Aorta (tissue), 5 donors: ENCODE measurements at places on chromosomes 3 and 15. TPM values are rescaled to one million over a fixed set of nuclear protein-coding genes. Genes with fewer than 3 reads are reported as not detected.

GRCh38 chr15:69225355-69226022, 65.1 kb downstream of the GLCE start:
- no peak for DNase-seq

GRCh38 chr3:139532976-139533375, 6.6 kb downstream of the RBP1 start:
- no peak for DNase-seq

Gene TEX55
- not detected for polyA plus RNA-seq

Gene EIF1B
- polyA plus RNA-seq, result 74.0 TPM

DNA sequence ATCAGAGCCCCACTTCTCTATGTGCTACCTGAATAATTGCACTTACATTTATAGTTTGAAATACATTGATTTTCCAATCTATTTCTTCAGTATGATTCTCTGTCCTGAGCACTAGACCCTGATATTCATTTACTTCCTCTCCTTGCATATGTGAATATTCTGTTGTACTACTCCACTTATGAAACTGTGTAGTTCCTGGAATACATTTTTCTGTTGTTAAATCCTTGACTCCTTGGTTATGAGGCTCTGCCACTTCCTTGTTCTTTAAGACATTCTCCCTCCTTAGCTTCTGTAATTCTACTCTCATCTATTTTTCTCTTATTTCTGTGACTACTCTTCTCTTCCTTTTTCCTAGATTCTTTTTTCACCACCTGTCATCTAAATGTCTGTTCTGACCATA, 12.9 kb upstream of the MGA start:
- DNase-seq, result no peak

Gene ZNF80
- not detected for polyA plus RNA-seq

- DNase-seq, result peak; percentile 66
These were observed 20.2 kb downstream of the HDAC11 start for GRCh38 chr3:13500133-13500885.

DNA sequence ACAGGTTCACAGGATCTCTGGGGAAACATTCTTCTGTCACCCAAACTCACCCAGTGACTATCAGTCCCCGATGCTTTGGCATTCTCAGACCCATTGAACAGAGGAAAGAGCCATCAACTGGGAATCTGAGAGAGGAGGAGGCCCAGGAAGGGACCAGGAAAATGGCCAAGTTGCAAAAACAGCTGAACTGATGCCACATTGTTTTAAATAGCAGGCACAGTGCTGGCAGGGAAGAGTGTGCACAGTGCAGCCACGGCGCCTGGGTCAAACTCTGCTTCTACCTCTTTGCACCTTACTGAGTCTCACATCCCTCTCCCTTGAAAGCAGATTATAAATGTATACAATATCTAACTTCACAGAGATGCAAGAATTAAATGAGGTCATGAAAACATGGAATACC, 66.4 kb downstream of the SRGAP3 start:
- DNase-seq, result no peak

Gene CADPS
- polyA plus RNA-seq, result not detected

- no peak for DNase-seq
These were observed 977 bp downstream of the CDC25A start for GRCh38 chr3:48187301-48187578.

- no peak for DNase-seq
These were observed 27.4 kb downstream of the ZXDC start for GRCh38 chr3:126448136-126448892.

GRCh38 chr15:78049691-78050440, 27.6 kb downstream of the TBC1D2B start:
- DNase-seq, result no peak

- DNase-seq, result no peak
These were observed 141.7 kb downstream of the IL5RA start for GRCh38 chr3:2968475-2968874.

DNA sequence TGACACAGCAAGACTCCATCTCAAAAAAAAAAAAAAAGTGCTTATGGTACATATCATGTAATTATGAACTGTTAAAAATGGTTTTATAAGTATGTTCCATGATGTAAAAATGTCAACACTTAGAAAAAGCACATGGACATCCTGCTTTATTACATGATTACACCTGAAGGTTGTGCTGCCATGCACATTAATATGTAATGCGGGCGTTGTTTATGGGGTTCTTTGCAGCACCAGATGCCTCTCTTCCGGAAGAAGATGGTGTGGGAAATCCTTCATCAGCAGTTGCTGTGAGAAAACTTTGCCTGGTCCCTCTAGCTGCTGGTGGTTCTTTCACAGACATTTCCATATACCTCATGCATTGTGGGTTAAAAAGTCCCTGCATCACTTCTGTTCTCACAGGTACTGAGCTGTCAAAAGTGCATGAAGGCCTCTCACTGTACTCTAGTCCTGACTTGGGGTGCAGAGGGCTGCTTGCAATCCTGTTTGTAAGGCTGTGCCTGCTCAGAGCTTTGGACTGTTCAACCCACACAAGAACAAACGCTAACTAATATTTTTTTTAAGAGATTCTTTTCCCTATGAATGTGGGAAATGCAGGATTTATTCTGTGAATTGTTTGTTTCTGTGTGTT, 43.6 kb downstream of the SENP2 start:
- no peak for DNase-seq

Gene GOLGA6B
- not detected for polyA plus RNA-seq

DNA sequence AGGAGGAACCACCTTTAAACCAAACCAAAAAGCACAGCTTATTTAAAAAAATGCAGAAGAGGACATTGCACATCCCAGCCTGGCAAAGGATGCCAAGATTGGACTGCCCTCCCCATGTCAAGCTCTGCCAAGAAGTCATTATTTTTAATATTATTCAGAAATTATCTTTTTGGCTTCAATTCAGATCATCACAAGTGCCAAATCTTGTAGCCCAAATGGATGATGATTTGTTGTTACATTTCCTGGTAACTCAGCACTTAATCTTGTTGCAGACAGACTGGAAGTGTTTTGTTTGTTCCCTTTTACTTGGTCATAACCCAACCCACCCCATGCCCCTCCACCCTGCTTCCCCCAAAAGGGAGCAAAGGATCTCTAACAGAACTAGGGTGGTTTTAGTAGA, 28.1 kb upstream of the LXN start:
- DNase-seq, result no peak

DNA sequence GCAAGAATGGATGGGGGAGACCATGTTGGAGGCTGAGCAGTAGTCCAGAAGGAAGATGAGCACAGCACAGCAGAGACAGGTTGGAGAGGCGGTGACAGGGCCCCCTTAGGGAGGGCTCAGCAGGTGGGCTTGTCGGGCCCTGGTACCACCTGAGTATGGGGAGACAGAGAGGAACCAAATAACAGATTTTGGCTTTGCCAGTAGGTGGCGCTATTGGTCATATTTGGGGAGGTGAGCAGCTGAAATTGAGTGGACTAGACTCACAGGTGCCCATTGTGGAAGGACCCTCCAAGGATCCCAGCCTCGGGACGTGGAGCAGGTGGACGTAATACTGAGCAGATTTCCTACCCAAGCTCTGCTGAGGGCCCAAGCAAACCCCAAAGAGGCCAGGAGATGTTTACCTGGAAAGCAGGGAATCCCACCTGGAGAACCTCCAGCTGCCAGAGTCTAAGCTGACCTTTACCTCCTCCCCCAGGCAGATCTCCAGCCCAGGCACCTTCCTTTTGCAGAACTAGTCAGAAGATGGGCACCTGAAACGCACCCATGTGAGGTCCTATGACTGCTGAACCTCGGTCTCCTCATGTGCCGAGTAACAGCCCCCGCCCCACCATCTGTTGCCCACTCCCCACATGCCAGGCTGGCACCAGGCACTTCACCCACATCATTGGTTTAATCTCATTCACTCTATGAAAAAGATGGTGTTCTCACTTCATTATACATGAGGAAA, 24.6 kb upstream of the CORO2B start:
- peak; percentile 70 for DNase-seq

Gene SELENOK
- 115 TPM for polyA plus RNA-seq

DNA sequence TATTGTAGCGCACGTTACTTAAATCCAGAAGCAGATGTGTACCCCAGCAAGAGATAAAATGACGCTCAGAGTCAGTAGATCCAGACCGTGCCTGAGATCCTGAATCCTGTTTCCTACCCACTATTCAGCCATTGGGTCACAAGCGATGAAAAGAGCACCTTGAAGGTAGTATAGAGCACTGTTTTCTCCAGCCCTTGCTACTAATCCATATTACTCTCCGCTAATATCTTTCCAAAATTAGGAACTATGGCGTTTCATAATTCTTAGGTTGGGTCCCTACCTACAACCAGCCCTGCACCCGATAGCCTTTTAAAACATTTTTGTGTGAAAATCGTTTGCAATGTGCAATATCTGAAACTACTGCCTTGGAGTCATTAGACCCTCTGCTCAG, 596 bp downstream of the BTD start:
- DNase-seq, result no peak

DNA sequence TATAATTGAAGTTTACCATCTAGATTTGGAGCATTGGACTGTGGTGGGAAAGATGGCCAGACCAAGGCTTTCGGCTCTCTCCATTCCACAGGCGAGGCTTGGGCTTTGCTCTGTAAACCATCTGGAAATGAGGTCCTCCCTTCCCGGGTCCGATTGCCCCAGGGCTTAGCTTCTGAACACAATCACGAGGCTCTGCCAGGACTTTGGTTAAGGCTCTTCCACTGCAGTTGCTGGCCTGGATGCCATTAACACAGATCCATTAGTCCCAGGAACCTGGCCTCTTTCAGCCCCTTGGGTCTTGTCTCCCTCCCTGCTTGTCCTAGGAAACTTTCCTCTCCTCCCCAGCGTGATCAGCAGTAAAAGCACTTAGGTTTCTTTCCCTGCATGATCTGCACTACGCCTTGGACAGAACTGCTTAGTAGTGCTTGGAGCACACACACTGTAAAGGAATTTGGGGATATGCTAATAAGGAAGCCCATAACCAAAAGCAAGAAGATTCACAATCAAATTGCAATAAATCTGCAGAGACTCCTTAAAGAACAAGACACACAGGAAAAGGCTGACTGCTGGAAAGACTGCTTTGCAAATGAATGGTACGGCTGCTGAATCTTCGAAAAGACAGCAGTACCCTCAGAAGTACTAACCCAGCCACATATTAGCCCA, 154.3 kb downstream of the ECT2 start:
- DNase-seq, result no peak

Gene DZIP1L
- polyA plus RNA-seq, result 1.3 TPM
